ENCODE measurements at places on chromosomes 1 and 21. TPM values are rescaled to one million over a fixed set of nuclear protein-coding genes. Genes with fewer than 3 reads are reported as not detected.
A peak's percentile ranks its signal among the peaks of the same experiment; 100 is the strongest.

MX1 gene
- total RNA-seq, result 90.5 TPM

DNA sequence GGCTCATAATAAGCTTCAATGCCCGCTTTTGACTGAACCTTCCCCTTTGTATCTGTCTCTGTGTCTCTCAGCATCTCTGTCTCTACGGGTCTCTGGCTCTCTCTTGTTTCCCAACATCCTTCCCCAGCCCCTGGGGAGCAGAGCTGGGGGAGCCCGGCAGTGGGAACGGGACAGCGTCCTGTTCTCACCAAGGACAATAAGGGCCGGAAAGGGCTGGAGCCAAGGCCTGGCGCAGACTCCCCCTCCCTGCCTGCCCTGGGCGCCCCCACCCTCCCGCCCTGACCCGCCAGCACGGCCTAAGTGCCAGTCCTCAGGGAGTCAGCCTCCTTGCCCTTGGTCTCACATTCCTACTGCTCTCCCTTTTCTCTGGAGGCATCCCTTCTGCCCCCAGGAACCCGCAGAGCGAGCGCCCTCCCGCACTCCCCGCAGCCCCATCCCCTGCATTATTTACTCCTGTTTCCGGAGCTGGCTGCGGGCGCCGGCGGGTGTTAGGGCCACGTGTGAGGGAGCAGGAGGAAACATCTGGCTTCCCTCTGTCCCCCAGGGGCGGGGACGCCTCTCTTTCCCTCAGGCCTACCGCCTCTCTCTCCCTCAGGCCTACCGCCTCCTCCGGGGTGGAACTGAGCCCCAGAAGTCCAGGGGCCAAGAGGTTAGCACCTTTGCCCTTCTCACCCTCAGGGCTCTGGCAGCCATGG is 6.5 kb downstream of the KRTCAP2 start:
- H3K4me1 ChIP-seq, result peaks cover 18% of the 10 kb centered on the region
- H3K4me3 ChIP-seq, result no peak overlapping the region
- peaks cover 4% of the 10 kb centered on the region for H3K27me3 ChIP-seq
- DNase-seq, result peak; percentile 56
- peaks cover 20% of the 10 kb centered on the region for H3K36me3 ChIP-seq
- H3K27ac ChIP-seq, result no peak overlapping the region

DNA sequence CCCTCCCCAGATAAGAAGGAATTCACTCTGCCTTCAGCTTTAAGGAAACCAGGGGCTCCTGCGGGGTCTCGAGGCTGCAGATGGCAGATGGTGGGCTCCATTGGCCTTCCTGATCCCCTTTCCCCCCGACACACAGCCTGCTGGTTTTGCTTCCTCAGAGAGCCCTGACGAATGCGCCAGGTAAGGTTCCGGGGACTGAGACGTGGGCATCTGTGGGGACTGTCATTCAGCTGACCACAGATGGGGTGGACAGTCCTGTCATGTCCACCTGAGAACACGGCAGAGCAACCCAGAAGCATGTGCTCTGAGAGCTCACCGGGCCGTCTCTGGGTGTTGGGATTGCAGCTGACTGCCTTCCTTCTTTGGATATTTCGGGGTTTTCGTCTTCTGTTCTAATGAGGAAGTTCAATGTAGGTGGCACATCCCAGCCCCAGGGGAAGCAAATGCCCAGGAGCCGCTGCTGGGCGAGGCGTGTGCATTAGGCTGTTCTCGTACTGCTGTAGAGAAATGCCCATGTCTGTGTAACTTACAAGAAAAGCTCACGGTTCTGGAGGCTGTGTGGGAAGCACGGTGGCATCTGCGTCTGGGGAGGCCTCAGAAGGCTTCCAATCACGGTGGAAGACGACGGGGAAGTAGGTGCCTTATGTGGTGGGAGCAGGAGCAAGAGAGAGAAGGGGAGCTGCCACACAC is 22.6 kb upstream of the TTC34 start:
- H3K4me1 ChIP-seq, result no peaks in the 10 kb centered on the region
- no peak overlapping the region for H3K27ac ChIP-seq
- H3K36me3 ChIP-seq, result no peaks in the 10 kb centered on the region
- no peak for DNase-seq
- H3K4me3 ChIP-seq, result no peak overlapping the region

RNU1-4 gene
- 1,962 TPM for total RNA-seq

PRAMEF20 gene
- not detected for total RNA-seq

DNA sequence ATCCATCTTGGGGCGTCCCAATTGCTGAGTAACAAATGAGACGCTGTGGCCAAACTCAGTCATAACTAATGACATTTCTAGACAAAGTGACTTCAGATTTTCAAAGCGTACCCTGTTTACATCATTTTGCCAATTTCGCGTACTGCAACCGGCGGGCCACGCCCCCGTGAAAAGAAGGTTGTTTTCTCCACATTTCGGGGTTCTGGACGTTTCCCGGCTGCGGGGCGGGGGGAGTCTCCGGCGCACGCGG is 282 bp upstream of the SOD1 start:
- H3K27ac ChIP-seq, result peak overlapping the region; percentile 100
- H3K36me3 ChIP-seq, result peaks cover 36% of the 10 kb centered on the region
- no peaks in the 10 kb centered on the region for H3K27me3 ChIP-seq
- peaks cover 63% of the 10 kb centered on the region for H3K4me1 ChIP-seq
- H3K4me3 ChIP-seq, result peak overlapping the region; percentile 94

DNA sequence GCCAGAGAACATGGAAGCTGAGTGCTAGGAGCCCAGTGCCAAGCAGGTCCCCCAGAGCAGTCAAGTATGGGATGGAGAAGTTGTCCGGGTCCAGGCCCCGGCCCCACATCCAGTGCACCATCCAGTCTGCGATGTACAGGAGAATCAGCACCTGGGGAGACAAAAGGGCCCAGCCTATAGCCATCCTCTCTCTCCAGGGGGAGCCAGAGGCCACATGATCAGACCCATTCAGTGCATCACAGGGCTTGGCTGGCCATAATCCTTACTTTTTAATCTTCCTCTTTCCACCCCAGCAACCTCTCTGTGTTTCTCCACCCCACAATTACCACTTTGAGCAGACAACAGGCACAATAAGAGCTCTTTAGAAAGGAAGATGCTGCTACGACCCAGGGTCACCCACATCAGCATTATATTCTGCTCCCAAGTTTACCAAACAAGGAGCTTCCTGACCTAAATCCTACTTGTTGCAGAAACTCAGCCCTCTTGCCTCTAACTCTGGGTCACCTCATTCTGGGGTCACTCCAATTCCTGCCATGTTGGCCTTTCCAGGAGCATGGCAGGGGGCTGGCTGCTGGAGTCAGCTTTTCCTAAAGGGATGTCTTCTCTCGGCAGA is 16.4 kb upstream of the RAB29 start:
- H3K27me3 ChIP-seq, result no peaks in the 10 kb centered on the region
- no peak overlapping the region for H3K27ac ChIP-seq
- peaks cover 3% of the 10 kb centered on the region for H3K4me1 ChIP-seq
- DNase-seq, result peak; percentile 89

GRCh38 chr1:153563483-153563901 is 2.2 kb downstream of the S100A2 start:
- DNase-seq, result no peak
- H3K4me3 ChIP-seq, result no peak overlapping the region
- no peaks in the 10 kb centered on the region for H3K27me3 ChIP-seq
- no peaks in the 10 kb centered on the region for H3K36me3 ChIP-seq

- H3K4me1 ChIP-seq, result peaks cover 2% of the 10 kb centered on the region
- peak; percentile 87 for DNase-seq
- no peak overlapping the region for H3K27ac ChIP-seq
- H3K36me3 ChIP-seq, result no peaks in the 10 kb centered on the region
- no peak overlapping the region for H3K4me3 ChIP-seq
These were observed 21.5 kb upstream of the LEFTY2 start for GRCh38 chr1:225962440-225962975.

DNA sequence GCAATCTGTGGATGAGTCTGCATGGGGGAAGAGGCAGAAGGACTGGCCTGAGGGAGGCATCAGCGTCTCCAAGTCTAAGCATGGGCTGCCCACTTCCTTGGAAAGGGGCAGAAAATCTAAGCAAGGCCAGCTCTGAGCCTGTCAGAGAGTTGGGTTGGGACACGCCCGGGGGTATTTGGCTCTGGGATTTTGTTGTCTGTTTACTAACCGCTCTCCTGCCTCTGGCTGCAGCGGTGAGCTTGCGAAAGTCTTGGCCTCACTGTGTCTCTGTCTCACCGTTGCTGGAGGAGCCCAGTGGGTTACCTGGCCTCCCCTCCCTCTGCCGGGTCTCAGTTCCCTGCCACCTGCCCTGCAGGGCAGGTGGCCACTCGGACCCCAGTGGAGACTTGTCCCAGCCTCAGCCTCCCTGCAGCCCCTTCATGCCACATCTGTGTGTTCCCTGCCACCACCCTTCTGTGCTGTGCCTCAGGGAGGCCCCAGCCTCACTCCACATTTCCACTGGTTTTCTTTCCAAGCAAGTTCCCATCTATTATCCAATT is 33.7 kb downstream of the EDN2 start:
- H3K36me3 ChIP-seq, result no peaks in the 10 kb centered on the region
- no peak for DNase-seq
- H3K27ac ChIP-seq, result no peak overlapping the region
- peaks cover 5% of the 10 kb centered on the region for H3K27me3 ChIP-seq

MLLT11 gene
- 2.9 TPM for total RNA-seq

GRCh38 chr1:203669739-203670138 is 43.1 kb downstream of the ATP2B4 start:
- H3K36me3 ChIP-seq, result peaks cover 22% of the 10 kb centered on the region
- no peak for DNase-seq
- H3K4me1 ChIP-seq, result peaks cover 58% of the 10 kb centered on the region

DNA sequence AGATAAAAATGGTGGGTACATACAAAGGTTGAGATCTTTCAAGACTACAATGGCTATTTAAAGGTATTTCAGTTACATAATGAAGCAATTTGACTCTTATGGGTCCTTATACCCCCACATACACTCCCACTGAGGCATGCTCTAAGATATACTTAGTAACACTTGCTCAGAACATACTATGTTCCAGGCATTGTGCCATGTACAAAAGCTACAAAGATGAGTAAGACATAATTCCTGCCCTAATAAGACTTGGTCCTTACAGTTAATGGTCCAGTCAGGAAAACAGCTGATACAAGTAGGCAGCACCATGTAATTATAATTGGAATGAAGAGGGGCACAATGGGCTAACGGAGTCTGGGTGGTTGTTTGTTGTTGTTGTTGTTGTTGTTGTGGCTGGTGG is 166.7 kb upstream of the BEND5 start:
- H3K4me1 ChIP-seq, result no peaks in the 10 kb centered on the region
- H3K27ac ChIP-seq, result no peak overlapping the region
- H3K36me3 ChIP-seq, result no peaks in the 10 kb centered on the region
- H3K27me3 ChIP-seq, result peaks cover 3% of the 10 kb centered on the region

DNA sequence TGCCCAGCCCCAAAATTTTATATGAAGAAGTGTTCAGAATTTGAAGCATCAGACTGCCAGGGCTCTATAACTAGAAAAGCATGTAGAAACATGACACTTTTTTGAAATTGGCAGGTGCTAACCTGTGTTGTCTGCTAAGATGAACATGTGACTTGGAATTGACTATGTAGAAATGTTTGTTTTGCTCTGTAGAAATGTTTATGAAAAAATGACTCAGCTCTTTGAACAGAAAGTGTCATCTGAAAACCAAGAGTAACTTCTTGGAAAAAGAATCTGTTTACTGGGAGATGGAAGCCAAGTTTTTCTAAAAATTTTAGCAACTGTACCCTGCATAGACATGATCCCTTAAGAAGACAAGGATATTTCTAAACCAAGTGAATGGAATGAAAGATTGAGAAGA is 59.2 kb downstream of the LHX9 start:
- H3K36me3 ChIP-seq, result no peaks in the 10 kb centered on the region
- H3K27ac ChIP-seq, result no peak overlapping the region
- no peak for DNase-seq
- peaks cover 13% of the 10 kb centered on the region for H3K4me1 ChIP-seq
- no peak overlapping the region for H3K4me3 ChIP-seq

- no peaks in the 10 kb centered on the region for H3K27me3 ChIP-seq
- peak overlapping the region; percentile 75 for H3K4me3 ChIP-seq
- peaks cover 4% of the 10 kb centered on the region for H3K36me3 ChIP-seq
- H3K4me1 ChIP-seq, result peaks cover 38% of the 10 kb centered on the region
These were observed 6.4 kb downstream of the MAP3K6 start for GRCh38 chr1:27360159-27361043.

DNA sequence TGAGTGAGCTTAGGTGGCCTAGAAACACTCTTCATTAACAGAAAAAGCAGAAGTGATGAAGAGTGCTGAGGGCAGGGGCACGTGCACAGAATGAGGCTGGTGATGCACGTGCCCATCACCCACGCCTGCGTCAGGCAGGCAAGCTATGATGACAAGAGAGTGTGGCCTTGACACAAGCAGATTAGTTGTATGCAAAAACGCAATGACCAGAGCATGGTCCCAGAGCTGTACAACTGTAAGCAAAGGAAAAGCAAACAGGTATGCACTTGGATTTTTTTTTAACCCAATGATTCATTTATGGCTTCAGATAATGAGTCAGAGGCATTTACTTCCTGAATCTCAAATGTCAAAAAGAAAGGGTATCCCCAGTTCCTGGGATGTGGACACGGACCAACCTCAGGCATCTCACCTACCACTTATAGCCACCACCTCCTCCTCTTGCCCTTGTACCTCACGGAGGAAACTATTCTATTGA is 9.1 kb upstream of the TMEM61 start:
- no peak overlapping the region for H3K4me3 ChIP-seq
- DNase-seq, result no peak
- H3K36me3 ChIP-seq, result no peaks in the 10 kb centered on the region
- no peak overlapping the region for H3K27ac ChIP-seq

DNA sequence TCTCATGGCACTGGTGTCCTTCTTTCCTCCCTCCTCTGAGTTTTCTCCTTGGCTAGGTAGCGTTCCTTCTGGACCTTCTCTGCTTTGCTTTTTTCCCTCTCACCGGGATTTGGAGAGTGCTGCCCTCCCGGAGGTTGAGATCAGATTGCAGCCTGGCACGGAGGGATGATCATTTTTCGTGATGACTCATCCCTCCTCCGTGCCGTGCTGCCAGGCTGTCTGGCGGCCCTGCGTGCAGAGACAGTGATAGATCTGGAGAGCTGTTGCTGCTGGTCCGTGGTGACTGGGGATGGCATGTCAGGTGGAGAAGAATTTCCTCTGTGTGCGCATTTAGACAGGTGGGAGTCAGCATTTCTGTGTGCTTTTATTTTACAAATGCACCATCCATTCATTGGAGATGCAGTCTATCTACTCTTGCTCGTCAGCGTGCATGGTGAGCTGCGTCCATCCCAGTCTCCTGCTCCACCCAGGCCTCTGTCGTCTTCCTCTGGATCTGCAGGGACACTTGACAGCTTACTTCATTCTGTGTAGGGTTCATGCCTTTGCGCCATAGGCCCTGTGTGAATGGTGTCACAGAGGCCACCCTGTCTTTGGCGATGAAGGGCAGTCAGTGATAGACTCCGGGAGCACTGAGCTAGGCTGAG is 104.4 kb downstream of the PCBP3 start:
- no peak overlapping the region for H3K4me3 ChIP-seq
- DNase-seq, result peak; percentile 50
- H3K36me3 ChIP-seq, result peaks cover 10% of the 10 kb centered on the region
- H3K27me3 ChIP-seq, result no peaks in the 10 kb centered on the region

GRCh38 chr1:33435096-33435820 is 4.4 kb upstream of the PHC2 start:
- H3K4me3 ChIP-seq, result no peak overlapping the region
- H3K27ac ChIP-seq, result no peak overlapping the region
- H3K27me3 ChIP-seq, result peaks cover 52% of the 10 kb centered on the region
- no peak for DNase-seq
- no peaks in the 10 kb centered on the region for H3K36me3 ChIP-seq

OR2T35 gene
- total RNA-seq, result not detected

GRCh38 chr21:26118938-26119540 is 51.5 kb downstream of the APP start:
- no peaks in the 10 kb centered on the region for H3K4me1 ChIP-seq
- no peak overlapping the region for H3K27ac ChIP-seq
- no peaks in the 10 kb centered on the region for H3K27me3 ChIP-seq
- H3K4me3 ChIP-seq, result no peak overlapping the region
- DNase-seq, result no peak
- no peaks in the 10 kb centered on the region for H3K36me3 ChIP-seq

GRCh38 chr1:162391790-162392563 is 10.4 kb downstream of the C1orf226 start:
- no peak overlapping the region for H3K4me3 ChIP-seq
- no peaks in the 10 kb centered on the region for H3K36me3 ChIP-seq
- H3K27me3 ChIP-seq, result peaks cover 12% of the 10 kb centered on the region
- H3K27ac ChIP-seq, result no peak overlapping the region
- DNase-seq, result no peak

Measured in activated CD4-positive, alpha-beta T cell treated with anti-CD3 and anti-CD28 coated beads, Interleukin-2, amount 10 ng/mL, durations not matched to agents 24 days and 14 days (primary cell).